Activated T-helper 9 cell treated with anti-CD3 and anti-CD28 coated beads, Interleukin-2, amount 50 U/mL, for 16 hours (primary cell): ENCODE measurements at places on chromosomes 7 and 10.

GRCh38 chr7:107980671-107981190 is 22.2 kb downstream of the LAMB1 start:
- DNase-seq: no peak

GRCh38 chr7:153887749-153888569 is 164.2 kb upstream of the DPP6 start:
- no peak for DNase-seq

GRCh38 chr7:70569335-70569819 is 562.6 kb upstream of the GALNT17 start:
- no peak for DNase-seq

GRCh38 chr10:21138769-21139340 is 241.7 kb upstream of the NEBL start:
- no peak for DNase-seq

- DNase-seq: no peak
Observed at GRCh38 chr10:62456611-62457101, 82.5 kb downstream of the ZNF365 start.

DNA sequence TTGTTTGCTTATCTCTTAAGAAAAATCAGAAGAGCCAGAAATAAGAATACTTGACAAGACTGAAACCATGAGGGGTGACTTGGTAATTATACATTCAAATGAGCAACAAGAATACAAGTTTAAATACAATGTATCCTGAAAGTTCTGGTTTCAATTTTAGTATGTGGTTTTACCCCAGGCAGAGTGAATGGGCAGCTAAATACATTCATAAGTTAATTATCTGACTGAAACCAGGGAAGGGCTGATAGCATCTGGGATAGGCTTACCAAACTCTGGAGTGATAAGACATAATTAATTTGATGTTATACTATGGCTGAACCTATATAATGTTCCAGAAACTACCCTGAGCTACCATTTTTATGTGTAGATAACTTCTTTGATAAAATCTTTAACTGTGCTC is 252.2 kb upstream of the PLXNA4 start:
- no peak for DNase-seq

GRCh38 chr10:92572362-92573090 is 1.4 kb downstream of the IDE start:
- DNase-seq: no peak

- DNase-seq: no peak
Observed at GRCh38 chr7:96416116-96416515, 94.2 kb upstream of the SLC25A13 start.

DNA sequence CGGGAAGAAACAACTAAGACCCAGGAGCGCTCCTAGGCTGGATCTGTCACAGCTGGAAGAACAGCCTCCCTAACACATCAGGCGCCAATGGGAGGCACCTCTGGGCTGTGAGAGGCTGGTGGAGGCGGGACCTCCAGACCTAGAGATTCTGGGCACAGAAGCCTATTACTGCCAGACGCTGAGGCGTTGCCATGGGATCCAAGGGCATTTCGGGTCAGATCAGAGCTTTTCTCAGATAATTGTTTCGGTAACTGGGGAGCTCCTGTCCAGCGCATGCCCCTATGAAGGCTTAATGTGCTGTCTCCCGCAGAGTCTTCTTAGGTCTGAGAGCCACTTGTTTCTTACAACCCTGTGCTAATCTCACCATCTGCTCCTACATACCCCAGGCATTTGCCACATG is 339.2 kb downstream of the ZNF716 start:
- DNase-seq: no peak

DNA sequence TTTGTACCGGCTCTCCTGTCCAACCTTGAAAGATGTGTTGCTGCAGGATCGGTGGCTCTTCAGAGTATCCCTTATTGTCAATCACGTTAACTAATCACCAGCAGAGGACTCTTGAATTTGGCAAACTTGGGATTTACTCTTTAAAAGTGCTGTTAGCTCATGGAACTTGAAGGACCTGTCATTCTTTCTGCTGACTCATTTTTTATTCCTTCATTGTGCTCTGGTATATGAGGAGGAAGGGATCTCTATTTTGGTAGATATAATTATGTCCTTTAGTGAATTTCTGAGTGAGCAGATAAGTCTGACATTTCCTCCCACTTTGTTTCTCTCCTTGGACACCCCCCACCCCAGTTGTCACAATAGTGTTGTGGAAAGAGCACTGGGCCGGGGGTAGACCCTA is 175.1 kb upstream of the HDAC9 start:
- DNase-seq: no peak

GRCh38 chr10:99630433-99630832 is 10.2 kb upstream of the SLC25A28 start:
- no peak for DNase-seq

DNA sequence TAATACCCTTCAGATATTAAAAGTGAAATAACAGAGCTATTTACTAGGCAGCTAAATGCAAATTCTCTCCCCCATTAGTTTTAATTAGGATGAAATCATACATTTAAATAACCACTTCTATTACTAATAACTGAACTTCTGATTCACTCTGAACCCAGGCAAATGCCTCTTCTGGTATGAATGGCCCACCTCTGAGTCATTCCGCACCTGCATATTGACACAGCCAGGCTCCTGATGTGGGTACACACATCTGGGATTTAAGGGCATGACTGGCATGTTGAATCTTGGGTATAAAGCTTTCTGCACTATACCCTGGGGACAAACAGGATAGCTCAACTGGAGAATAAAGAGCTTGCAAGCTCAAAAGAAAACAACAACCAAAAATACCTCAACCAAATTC is 140.9 kb downstream of the AUTS2 start:
- no peak for DNase-seq

DNA sequence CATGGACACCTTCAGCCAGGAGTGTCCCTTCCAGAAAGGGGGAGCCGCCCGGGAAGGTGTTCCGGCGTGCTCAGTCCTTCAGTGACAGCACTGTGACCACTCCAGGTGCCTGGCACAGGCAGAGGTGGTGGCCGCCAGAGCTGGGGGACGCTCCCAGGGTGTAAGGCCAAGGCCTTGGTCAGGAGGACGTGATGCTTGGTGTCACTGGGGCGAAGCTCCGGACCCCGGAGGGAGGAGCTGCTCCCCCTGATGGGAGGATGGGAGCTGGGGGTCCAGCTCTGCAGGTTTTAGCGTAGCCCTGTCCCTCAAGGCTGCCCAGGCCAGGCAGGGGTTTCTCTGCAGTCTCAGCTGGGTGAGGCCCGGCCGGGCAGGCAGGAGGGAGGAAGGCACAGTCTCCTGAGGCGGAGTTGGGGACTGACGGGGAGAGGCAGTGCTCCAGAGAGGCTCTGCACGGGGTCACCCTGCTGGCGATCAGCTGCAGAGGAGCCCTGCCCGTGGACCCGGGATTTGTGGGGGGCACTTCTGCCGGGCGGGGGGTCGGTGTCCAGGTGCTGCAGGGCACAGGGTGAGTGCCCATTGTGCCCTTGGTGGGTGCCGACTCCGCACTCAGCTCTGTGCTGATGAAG is 56.5 kb upstream of the DNAJB6 start:
- DNase-seq: no peak

DNA sequence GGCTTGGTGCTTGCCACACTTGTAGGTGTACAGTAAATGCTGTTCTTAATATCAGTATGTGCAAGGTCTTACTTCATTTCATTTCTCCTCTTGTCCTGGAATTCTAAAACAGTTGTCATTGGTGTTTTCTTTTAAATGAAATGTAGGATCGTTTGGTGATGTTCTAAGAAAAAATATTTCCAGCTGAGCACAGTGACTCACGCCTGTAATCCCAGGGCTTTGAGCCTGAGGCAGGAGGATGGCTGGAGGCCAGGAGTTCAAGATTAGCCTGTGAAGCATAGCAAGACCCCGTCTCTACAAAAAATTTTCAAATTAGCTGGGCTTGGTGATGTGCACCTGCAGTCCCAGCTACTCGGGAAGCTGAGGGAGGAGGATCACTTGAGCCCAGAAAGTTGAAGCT is 32.6 kb upstream of the ELN start:
- DNase-seq: no peak

DNA sequence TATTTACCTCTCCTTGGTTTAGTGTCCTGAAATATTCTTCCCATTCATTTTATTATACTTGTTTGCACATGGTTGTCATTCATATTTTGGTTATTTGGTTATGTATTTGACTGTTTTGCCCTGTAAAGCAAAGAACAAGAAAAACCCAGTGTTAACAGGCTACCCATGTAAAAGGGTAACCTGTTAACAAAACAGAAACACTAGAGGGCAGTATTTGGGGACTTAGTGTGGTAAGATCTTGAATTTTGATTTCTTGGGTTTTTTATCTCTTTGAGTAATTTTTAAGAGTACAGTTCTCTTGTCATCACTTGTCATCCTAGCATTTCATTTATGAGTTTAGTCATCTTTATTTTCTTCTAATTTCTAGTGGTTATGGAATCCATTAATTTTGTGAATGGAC is 51.3 kb downstream of the POLL start:
- DNase-seq: no peak

GRCh38 chr7:26203016-26203415 is 1.5 kb downstream of the CBX3 start:
- DNase-seq: no peak

DNA sequence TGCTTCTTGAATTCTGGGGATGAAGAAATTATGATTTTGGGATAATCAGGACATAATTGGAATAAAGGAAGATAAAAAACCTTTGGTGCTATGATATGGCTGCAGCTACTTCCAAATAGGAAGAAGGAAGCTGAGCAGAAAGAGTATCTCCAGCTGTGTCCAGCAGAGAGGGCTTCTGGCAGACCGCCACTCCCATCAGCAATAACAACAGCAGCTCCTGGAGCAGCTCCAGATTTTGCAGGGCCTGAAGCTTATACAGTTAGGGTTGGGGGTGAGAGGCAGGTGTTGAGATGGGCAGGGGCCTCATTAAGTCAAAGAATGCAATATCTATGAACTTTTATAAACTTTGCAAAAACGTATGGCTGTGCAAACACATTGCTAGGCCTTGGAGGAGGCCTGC is 62.3 kb downstream of the C10orf120 start:
- DNase-seq: no peak

- no peak for DNase-seq
Observed at GRCh38 chr10:15197276-15197675, 28.8 kb upstream of the NMT2 start.

GRCh38 chr10:4267086-4267773 is 482.2 kb upstream of the KLF6 start:
- DNase-seq: no peak

GRCh38 chr7:143979998-143980397 is 20.1 kb upstream of the OR6B1 start:
- no peak for DNase-seq

DNA sequence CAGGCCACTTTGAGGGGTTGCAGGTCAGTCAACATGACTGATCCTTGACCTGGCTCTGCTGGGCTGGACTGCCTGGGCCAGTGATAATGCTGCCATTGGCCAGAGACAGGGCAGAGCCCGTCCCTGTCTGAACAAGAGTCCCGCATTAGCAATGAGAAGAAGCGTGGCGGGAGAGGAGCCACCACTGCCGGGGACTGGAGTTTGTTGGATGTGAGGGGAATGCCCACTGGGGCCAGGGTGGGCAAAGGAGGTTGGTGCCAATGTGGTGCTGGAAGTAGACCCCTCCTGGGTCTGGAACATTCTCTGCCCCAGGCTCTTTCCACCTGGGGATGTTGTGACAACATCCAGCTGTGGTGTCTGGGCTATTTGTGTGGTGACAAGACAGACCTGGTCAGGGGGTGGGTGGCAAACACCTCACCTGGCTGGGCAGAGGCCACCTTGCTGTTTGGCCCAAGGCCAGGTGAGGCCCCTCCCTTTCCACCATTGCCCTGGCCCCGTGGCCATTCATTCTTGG is 7.6 kb downstream of the SAP25 start:
- DNase-seq: no peak

GRCh38 chr7:149007611-149008010 is 20.7 kb downstream of the PDIA4 start:
- no peak for DNase-seq

DNA sequence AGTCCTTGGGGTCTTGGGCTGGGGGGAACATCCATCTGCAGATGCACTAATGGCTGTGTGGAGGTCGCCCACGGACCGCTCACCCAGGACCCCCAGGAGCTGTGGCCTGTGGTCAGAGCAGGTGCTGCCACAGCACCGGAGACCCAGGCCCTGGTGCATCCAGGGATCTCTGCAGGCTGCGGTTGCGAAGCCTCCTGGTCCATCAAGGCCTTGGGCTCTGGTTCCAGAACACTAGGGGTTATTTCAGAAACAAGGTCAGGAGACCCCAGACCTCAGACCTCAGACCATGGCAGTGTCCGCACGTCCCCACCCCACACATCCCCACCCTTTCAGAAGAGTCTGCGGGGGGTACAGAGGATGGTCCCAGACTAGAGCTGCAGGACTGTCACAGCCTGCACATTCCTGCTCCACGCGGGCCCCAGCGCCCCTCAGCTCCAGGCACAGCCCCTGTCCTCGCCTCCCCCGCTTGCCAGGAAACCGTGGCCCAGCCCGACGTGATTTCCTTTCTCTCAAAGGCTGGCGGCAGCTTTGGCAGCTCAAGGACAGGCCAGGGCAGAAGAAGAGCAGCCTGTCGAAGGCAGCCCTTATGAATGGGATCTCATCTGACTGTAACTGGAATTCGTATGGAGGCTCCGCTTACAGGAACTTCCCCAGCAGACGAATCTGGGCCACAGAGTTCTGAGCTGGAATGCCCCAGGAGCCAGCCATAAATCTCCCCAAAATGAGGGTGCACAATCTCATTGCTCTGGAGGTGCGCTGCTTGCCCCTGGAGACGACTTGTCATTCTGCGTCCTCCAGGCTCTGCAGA is 136.2 kb upstream of the RET start:
- no peak for DNase-seq

- DNase-seq: no peak
Observed at GRCh38 chr7:50262916-50263690, 41.4 kb upstream of the IKZF1 start.

- peak; percentile 24 for DNase-seq
Observed at GRCh38 chr10:6200734-6201515, 1.8 kb upstream of the PFKFB3 start.

- peak; percentile 17 for DNase-seq
Observed at GRCh38 chr10:69180525-69181204, 631 bp downstream of the SUPV3L1 start.

DNA sequence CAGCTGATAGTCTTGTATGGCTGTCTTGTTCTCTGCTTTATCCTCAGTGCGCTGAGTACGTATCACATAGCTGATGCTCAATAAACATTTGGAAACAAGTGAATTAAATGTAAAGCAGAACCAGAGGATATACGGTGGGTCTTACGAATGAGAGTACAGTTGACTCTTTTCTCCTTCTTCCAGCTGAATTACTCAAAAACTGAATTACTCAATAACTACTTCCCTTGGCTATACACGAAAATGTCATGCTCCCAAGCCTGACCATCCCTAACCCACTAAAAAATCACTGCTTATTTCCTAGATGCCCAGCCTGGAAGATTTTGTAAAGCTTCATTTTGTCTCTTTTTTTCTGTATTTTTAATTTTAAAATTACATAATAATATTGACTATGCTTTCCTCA is 3.2 kb upstream of the RSU1 start:
- no peak for DNase-seq

- DNase-seq: no peak
Observed at GRCh38 chr10:107148906-107149305, 15.6 kb downstream of the SORCS1 start.

- no peak for DNase-seq
Observed at GRCh38 chr7:107206706-107207105, 37.9 kb downstream of the HBP1 start.

GRCh38 chr7:28017372-28017771 is 163.2 kb downstream of the JAZF1 start:
- no peak for DNase-seq

- DNase-seq: no peak
Observed at GRCh38 chr7:146116521-146117222, at the start of gene CNTNAP2. Gene CNTNAP2 (plus strand): TSS chr7:146116801. CDS start chr7:146116877, 76 bp downstream.

GRCh38 chr7:78716876-78717275 is 736.6 kb downstream of the MAGI2 start:
- DNase-seq: no peak
